ENCODE measurements at places on chromosomes 6 and 20. TPM values are rescaled to one million over a fixed set of nuclear protein-coding genes. Genes with fewer than 3 reads are reported as not detected.

The OTOR gene
- total RNA-seq: not detected

The GPSM3 gene
- 4.5 TPM for total RNA-seq

The EYS gene
- not detected for total RNA-seq

The PBX2 gene
- 50.1 TPM for total RNA-seq

The LTB gene
- not detected for total RNA-seq

The TRDN gene
- total RNA-seq: not detected

The HMGN4 gene
- total RNA-seq: 46.2 TPM

The OCSTAMP gene
- not detected for total RNA-seq

The PRDM1 gene
- total RNA-seq: 7.3 TPM

The TSHZ2 gene
- total RNA-seq: not detected

The AARS2 gene
- 11.3 TPM for total RNA-seq

The PLAGL2 gene
- 9.3 TPM for total RNA-seq

The GTSF1L gene
- not detected for total RNA-seq

The EYA4 gene
- total RNA-seq: not detected

The CST8 gene
- not detected for total RNA-seq

The RAET1G gene
- total RNA-seq: 0.80 TPM

The CYP24A1 gene
- 0.28 TPM for total RNA-seq

The DLL1 gene
- 0.23 TPM for total RNA-seq

The ARFGEF3 gene
- total RNA-seq: 0.18 TPM

The MTFR2 gene
- 7.3 TPM for total RNA-seq

The NSFL1C gene
- 85.2 TPM for total RNA-seq

The SYCP2 gene
- 1.2 TPM for total RNA-seq

The DLGAP4 gene
- 117 TPM for total RNA-seq

The RAB32 gene
- total RNA-seq: 84.8 TPM

The NRSN1 gene
- total RNA-seq: not detected

The DNAAF9 gene
- 12.7 TPM for total RNA-seq

The SLC18B1 gene
- total RNA-seq: 4.8 TPM

The MOXD1 gene
- 147 TPM for total RNA-seq

The LIN28B gene
- total RNA-seq: not detected

The ADGRB3 gene
- 0.07 TPM for total RNA-seq

The SLC25A27 gene
- 0.48 TPM for total RNA-seq

The ATAT1 gene
- total RNA-seq: 5.6 TPM

The MEI4 gene
- total RNA-seq: not detected

The TMEM217 gene
- 2.2 TPM for total RNA-seq

The IGF2R gene
- total RNA-seq: 96.7 TPM

The LY6G6C gene
- not detected for total RNA-seq

The WFDC10B gene
- total RNA-seq: not detected

The MUCL3 gene
- not detected for total RNA-seq

The SLC22A1 gene
- not detected for total RNA-seq

The BACH2 gene
- not detected for total RNA-seq

The ZC3H12D gene
- total RNA-seq: 0.02 TPM

The NRSN2 gene
- 61.8 TPM for total RNA-seq

The PMEPA1 gene
- 4.9 TPM for total RNA-seq

The B3GALT4 gene
- 1.1 TPM for total RNA-seq

The C4A gene
- total RNA-seq: 2.0 TPM

The SFTA2 gene
- not detected for total RNA-seq

The GPX5 gene
- not detected for total RNA-seq
